ENCODE measurements at places on chromosomes 6 and 20.

DNA sequence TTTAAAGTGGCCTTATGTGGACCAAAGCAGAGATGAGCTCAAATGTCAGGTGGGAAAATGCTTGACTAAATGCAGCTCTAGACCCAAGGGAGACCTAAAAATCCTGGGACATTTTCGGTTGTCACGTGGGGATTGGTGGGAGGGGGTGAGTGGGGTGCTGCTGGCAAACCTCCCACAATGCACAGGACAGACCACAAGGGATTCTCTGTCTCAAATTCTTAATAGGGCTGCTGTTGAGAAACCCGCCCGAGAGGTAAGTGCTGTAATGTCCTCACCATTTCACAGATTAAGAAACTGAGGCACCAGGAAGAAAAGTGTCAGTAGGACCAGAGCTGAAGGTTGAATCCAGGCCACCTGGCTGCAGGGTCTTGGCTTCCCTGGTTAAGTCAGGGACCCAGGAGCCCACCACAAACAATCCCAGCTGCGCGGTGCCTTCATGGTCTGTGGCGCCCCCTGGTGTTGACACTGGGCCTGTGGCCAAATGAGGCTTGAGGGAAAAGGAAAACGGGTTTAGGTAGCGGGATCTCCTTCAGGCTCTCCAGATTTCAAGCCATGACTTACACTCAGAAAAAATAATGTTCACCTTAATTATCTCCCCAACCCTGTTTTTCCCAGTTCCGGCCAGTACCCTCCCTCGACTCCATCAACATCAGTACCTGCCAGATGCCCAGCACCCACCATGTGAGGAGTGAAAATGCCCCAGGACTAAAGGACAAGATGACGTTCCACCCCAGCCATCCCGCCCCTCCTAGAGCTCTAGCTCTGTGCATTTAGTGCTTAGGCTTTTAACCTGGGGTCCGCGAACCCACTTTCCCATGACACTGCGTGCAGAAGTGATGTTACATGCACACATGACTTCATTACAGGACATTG lies 7.2 kb downstream of the HLA-G start:
- peak; percentile 37 for DNase-seq

GRCh38 chr6:152298055-152298647 lies 339.0 kb downstream of the SYNE1 start:
- DNase-seq: no peak

DNA sequence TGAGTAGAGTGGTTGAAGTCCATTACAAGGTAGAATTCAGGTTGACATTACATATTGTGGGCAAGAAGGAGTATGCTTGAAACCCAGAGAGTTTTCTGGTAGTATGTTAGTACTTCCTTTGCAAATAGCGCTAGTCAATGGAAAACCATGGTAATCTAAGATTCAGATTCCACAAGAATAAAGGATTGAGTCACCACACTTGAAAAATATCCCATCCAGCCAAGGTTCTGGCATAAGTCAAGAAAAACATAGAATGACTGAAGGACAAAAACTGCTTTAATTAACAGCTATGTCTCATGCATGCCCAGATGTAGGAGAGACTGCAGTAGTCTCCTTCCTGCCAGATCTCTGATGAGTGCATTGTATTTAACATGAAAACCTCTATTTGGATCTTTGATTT lies 469.8 kb downstream of the BMP2 start:
- DNase-seq: no peak

GRCh38 chr20:49275216-49275615 lies 2.6 kb downstream of the ZNFX1 start:
- no peak for DNase-seq
